ENCODE measurements at places on chromosomes 7 and 10. TPM values are rescaled to one million over a fixed set of nuclear protein-coding genes. Genes with fewer than 3 reads are reported as not detected.

The AKR1D1 gene
- not detected for total RNA-seq

The HOXA4 gene
- total RNA-seq = not detected

The LLCFC1 gene
- total RNA-seq = not detected

The CYP17A1 gene
- total RNA-seq = not detected

The EN2 gene
- total RNA-seq = not detected

The BMPER gene
- total RNA-seq = 4.4 TPM

The ZNF777 gene
- 17.2 TPM for total RNA-seq

The TMEM225B gene
- 0.43 TPM for total RNA-seq

DNA sequence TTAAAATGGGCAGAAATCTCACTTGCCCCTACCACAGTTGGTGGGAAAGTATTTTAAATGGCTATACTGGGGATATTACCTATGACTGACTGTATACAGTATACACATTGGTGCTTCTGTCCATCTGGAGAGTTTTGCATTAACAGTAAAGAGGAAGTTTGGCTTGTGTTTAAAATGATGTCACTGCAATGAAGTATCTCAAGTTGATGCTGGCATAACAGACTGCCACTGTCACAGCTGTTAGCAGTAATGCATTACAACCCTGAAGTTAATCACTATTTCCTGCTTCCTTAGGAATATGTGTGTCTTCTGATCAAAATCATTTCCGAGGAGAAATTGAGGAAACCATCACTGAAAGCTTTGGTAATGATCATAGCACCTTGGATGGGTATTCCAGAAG, 1.9 kb downstream of the DKK1 start:
- DNase-seq = peak; percentile 12

- no peak for DNase-seq
These were observed 7.0 kb downstream of the FBH1 start for GRCh38 chr10:5897053-5897340.

DNA sequence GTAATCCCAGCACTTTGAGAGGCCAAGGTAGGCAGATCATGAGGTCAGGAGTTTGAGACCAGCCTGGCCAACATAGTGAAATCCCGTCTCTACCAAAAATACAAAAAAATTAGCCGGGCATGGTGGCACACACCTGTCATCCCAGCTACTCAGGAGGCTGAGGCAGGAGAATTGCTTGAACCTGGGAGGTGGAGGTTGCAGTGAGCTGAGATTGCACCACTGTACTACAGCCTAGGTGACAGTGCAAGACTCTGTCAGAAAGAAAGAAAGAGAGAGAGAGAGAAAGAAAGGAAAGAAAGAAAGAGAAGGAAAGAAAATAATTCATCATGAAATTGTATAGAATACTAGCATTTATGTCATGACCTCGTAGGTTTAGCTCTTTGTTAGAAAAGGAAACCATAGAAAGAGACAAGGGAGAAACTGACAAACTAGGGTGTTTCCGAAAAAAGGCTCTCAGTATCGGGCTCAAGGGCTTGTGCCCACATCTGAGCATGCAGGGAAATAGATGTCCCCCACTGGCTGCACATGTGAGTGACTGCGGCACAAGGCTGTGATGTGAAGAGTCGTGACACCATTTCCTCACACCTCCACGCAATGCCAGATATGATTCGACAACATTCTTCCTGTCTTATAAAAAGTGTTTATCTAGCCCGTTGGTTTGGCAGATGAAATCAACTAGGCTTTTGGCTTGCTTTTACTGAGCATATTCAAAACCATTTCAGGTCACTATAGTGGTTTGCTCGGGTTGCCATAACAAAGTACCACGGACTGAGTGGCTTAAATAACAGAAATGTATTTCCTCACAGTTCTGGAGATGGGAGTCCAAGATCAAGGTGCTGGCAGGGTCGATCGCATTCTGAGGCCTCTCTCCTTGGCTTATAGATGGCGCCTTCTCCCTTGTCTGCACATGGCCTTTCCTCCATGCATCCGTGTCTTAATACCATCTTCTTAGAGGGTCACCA, 2.0 kb downstream of the SRGN start:
- peak; percentile 58 for DNase-seq

DNA sequence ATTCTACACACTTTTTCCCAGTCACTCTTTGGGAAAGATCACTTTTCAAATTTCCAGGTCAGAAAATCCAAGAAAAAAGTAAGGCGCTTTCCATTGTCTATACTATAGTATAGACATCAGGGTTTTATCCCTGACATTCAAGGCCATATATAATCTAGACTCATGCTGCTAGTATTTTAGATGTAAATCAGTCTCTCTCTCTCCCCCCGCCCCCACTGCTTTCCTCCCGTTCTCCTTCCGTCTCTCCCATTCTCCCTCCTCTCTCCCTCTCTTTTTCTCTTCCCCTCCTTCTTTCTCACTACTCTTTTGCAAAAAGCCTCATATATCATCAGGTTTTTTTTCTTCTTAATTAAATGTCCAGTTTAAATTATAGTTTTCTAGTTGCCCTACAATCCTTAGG, 154.8 kb downstream of the PHF14 start:
- DNase-seq = no peak

GRCh38 chr10:86306628-86307278, 59.8 kb downstream of the GRID1 start:
- no peak for DNase-seq

DNA sequence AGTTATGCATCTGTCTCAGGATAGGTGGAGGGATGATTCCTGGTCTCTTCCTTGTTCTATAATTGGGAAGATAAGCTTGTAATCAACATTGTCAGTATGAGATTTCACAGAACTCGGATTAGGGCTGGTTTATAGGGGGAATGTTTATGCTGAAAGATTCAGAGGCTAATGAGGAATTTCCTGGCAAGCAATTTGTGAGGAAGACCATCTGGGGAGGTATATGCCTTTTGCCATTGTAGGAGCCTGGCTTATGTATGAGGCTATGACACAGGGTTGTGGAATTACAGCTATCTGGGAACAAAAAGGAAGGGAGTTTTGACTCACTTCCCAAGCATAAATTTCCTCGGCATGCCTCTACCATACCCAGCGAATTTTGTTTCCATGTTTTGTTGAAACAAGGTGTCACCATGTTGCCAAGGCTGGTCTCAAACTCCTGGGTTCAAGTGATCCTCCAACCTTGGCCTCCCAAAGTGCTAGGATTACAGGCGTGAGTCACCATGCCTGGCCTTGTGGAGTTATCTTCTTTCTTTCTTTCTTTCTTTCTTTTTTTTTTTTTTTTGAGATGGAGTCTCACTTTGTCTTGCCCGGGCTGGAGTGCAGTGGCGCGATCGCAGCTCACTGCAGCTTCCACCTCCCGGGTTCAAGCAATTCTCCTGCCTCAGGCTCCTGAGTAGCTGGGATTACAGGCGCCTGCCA, 1.6 kb upstream of the COPS6 start:
- DNase-seq = peak; percentile 97

- DNase-seq = no peak
These were observed 71.2 kb downstream of the APBB1IP start for GRCh38 chr10:26509307-26509706.

GRCh38 chr7:919114-919442, 35.4 kb downstream of the ADAP1 start:
- DNase-seq = no peak

- DNase-seq = peak; percentile 70
These were observed 26.2 kb upstream of the ABLIM1 start for GRCh38 chr10:114684084-114684821.

GRCh38 chr10:102196893-102197292, 29.2 kb upstream of the ELOVL3 start:
- DNase-seq = no peak

DNA sequence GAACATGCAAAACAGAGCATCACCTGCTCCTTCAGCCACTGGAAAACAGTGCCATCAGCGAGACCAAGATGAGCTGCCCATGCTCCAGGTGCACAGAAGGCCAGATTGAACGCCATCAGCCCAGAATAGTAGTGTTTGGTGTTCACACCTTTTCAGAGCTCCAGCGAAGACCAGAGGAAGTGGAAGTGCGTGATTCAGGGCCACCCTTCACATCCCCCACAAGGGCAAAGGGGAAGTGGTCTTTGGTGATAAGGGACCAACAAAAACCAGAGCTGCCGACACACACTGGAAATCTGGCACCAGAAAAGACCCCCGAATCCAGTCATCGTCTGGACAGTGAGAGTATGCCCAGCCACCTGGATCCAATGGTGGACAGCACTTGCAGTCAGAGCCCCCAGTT, 29.5 kb upstream of the TMEM72 start:
- no peak for DNase-seq

- DNase-seq = no peak
These were observed at the start of gene TNS3 for GRCh38 chr7:47581804-47582763. TSS of gene TNS3 (minus strand) at chr7:47582111. CDS start at chr7:47439636, 142,475 bp downstream.

Data from astrocyte (in vitro differentiated cells and primary cell).